ENCODE measurements at places on chromosomes 2 and 18.

DNA sequence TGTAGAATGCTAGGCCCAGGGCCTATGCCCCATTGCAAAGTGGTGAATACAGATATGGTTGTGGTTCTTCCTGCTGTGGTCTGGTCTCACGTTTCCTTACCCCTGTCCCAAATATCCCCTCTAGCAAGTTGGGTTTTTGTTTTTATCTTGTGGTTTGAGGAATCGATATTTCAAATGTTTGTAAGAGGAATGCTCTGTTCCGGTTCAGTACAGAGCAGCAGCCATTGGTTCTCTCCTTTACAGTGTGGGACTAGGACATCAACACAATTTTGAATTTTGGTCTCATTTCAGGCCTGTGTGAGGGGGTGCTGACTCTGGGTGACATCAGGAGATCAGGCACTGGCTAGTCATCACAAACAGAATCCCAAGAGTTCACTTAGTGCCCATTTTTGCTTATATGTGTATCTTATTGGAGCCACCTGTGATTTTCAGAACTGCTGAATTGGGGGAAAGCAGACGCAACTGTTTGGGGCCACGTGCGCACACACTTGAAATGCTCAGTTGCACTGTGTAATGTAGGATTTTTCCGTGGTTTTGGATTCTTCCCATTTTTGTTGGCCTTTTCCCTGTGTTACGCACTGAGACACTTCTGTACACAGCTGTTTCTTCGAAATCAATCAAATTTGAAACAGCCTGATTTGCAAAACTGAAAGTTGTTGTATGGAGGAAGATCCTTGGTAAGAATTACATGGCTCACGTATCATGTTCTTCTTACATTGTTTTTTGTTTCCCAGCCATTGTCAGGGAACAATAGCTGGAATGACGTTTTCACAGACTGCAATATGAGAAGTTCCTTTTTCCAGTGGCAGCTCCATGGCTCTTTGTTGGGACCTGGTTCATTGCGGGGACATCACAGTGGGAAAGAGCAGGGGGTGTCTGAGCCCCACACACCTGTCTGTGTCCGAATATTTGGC lies 8.6 kb downstream of the SH3BP4 start:
- DNase-seq, result no peak

DNA sequence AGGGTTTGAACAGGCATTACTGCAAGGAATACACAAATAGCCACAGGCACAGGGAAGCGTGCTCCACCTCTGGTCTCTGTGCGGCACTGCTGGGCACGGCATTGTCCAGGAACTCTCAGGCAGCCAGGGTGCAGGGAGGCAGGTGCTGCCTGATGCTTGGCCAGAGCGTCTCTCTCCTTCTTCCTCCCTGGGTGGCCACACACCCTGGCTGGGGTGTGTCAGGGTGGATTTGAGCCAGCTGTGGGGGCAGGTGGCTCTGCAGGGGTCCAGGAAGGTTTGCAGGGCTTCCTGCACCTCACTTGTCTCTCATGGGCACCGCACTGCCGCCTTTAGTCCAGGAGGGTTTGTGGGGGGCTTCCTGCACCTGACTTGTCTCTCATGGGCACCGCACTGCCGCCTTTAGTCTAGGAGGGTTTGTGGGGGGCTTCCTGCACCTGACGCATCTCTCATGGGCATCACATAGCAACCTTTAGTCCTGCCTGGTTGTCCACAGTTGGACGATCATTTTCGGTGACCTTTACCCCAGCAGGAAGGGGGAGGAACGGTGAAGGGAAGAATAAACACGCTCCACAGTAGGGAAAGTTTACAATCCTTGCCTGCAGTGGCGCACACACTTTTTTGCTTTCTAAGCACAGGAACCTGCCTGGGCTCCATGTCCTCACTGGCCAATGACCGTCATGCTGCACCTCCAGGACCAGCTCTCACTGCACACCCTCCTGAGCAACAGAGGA lies 332.9 kb downstream of the EIPR1 start:
- DNase-seq, result no peak

DNA sequence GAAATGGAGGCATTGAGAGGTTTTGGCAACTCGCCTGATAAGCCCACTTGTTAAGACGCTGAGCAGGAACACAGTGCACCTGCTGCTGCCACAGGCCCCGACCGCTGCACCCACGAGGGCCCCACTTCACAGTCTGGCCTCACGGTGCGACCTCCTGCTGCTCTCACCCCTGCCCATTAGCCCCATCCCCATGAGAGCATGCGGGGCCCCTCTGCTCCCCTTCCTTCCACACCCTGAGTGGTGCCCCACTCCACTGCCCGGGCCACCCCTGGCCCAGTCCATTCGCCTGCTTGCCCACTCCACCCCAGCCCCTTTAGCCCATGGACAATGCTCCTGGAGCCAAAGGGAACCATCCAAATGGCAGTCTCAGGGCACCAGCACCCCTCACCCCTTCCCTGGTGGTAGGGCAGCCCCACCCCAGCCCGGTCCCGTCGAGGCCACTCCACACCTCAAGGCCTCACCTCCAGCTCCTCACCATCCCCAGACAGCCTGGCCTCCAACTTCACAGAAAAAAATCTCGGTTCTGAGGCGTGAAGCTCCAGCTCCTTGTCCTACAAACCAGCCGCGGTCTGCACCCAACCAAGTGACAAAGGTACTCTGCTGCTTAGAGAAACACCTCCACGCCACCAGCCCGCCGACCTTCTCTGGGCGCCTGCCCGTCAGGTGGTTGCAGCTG lies 6.7 kb upstream of the GPR55 start:
- DNase-seq, result no peak

DNA sequence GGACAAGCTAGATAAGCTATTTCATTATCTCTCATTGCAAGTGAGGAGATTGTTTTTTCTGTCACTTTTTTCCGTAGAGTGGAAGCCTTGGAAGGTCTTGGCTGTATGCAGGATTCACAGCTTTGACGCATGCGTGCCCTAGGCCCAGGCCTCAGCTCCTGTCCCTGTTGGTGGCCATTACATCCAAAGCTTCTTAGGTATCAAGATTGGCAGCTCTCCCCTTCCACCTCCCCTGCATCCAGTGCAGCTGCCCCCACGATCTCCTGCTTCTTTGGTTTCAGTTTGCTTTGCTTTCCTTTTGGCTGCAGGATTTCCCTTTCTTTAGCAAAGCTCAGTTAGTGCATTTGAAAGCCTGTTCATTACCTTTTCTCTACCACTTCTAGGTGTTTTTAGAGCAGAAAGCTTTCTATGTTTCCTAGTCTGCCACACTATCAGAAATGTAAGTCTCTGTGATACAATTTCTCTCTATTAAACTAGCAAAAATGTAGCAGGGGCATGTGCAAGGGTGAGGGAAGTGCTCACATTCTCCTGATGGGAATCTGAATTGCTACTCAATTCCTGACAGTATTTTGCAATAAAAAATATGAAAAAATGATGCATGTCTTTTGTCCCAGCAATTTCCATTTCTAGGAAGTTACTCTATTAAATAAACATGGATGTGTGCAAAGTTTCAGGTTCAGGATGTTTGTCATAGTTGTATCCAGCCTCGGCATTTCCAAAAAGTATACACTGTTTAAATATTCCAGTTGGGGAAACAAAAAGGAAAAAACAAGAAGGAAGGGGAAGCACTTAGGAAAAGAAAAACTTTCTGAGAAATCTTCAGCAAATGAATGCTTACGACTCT lies 91.2 kb downstream of the LIPG start:
- no peak for DNase-seq

DNA sequence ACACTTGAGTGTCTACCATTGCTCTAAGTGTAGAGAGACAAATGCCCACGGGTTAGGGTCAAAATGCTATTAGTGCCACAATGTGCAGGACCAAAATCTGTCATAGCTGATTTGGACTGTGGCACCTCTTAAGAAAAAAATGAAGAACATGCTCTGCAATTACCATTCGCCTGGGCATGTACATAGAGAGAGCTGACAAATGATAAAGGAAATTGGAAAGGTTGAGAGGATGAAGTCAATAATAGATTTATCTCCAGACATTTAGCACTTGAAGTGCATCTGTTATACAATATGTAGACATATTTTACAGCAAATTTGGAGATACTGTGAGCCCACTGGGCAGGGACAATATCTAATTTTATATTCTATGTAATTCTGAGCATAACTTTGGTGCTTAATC lies 804.4 kb downstream of the SATB2 start:
- no peak for DNase-seq

GRCh38 chr2:69805887-69806286 lies 23.6 kb upstream of the GMCL1 start:
- no peak for DNase-seq

DNA sequence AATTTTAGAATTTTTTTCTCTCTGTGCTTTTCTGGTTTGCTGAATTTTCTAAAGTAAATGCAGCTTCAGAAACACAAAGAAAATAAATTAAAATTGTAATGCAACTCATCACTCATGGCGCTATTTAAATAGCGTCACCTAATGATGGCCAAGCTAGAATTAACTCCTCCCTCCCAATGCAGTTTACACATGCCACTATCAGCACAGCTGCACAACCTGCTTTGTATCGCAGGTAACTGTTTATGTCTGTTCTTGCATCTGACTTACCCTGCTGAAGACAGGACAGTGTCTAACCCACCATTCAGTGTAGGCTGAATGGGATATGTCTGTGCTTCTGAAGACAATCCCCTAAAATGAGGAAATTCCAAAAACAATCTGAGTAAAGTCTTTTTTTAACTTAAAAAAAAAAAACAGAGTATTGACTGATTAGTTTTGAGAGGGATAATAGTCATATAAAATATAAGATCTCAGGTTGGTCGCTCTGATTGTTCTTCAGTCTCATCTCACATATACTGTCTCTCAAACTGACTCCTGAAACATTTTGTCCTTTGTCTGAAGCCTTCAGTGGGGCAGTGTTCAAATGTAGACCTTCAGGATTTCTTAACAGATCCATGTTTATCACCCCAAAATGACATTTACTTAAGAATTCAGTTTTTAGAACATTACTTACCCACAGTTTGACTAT lies 271.4 kb downstream of the ZEB2 start:
- DNase-seq, result no peak

DNA sequence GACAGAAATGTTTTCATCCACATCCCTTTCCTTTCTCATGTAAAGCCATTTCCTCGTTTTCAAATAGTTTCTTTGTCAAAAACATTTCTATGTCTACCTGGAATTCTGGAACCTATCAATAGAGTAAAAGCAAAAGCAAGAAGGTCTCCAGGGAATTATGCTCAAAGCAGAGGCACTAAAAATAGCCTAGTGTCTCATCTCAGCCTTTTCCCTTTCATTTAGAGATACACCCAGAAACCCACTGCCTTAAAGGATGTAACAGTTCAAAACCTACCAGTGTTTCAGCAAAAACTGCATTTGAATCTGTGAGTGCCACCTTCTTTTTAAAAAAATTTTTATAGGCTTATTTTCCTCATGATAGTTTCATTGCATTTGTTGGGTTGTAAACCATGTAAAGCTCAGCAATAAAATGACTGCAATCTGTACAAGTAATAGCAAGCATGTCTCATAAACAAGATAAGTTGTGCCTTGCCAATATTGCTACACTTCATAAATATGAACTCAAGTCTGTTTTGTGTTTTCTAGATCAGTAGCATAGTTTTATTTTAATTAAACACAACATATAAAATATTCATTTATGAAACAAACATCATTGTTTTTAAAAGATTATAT lies 927.3 kb upstream of the ACVR2A start:
- DNase-seq, result no peak

DNA sequence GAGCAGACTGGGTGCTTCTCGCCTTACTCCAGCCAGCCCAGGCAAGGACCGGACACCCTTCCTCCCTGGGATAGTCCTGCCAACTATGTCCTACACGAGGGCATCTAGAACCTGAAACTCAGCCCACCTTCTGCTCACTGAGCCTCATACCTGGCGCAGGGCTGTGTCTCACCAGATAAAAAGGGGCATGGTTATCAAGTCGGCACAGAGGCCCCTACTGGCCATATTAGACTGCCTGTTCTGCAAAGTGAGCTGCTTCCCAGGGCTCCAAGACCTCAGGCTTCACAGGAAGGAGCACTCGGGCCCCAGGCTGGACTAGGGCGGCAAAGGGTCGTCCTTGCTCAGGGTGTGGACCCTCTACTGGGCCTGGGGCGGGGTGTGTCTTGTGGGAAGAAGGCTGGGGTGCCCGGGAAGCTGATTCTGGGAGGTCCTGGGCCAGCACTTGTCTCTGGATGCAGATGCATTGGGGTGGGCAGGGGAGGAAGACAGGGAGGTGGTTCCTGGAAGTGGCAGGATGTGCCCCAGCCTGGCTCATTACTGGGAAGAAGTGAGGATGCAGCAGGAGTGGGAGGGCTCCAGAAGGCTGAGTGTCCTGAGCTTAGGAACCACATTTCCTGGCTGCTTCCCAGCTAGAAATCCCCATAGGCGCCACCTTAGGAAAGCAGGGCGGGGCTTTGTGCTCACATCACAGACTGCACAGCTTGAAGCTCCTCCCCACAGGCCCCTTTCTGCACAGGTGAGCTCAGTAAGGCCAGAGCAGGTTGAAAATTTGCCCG lies 19.6 kb downstream of the EHD3 start:
- no peak for DNase-seq

- no peak for DNase-seq
Observed at GRCh38 chr2:196565106-196565765, 74.3 kb upstream of the CCDC150 start.

DNA sequence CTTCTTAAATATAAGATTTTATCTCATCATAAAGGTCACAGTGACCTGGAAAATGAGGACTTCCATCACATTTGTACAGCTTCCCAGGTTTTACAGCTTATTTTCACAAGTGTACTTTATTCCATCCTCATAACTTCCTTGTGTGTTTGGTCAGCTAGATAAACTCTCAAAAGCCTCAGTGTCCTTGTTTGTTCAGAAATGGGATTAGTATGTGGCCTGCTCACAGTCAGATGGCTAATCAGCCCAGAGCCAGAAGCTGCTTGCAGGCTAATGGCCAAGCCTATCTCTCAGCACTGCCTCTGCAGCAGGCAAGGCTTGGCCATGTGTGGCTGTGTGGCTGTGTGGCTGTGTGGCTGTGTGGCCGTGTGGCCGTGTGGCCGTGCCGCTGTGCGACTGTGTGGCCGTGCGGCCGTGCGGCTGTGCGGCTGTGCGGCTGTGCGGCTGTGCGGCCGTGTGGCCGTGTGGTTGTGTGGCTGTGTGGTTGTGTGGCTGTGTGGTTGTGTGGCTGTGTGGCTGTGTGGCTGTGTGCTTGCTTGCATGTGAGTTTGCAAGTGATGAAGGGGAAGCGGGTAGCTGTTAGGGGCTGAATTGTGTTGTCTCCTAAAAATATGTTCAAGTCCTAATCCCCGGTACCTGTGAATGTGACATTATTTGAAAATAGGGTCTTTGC lies 233.0 kb upstream of the TNP1 start:
- no peak for DNase-seq

- no peak for DNase-seq
Observed at GRCh38 chr2:161825429-161825828, 201.2 kb downstream of the SLC4A10 start.

Measured in GM12891 (cell line).